Activated CD4-positive, alpha-beta T cell treated with anti-CD3 and anti-CD28 coated beads, Interleukin-2, amount 10 ng/mL, durations not matched to agents 24 days and 14 days (primary cell): ENCODE measurements at places on chromosomes 3 and 15.

GRCh38 chr15:33735637-33736247 lies 232.6 kb upstream of the CHRM5 start:
- DNase-seq: peak; percentile 62

- no peak for DNase-seq
These were observed 154.4 kb downstream of the EBLN2 start for GRCh38 chr3:73215901-73216300.

DNA sequence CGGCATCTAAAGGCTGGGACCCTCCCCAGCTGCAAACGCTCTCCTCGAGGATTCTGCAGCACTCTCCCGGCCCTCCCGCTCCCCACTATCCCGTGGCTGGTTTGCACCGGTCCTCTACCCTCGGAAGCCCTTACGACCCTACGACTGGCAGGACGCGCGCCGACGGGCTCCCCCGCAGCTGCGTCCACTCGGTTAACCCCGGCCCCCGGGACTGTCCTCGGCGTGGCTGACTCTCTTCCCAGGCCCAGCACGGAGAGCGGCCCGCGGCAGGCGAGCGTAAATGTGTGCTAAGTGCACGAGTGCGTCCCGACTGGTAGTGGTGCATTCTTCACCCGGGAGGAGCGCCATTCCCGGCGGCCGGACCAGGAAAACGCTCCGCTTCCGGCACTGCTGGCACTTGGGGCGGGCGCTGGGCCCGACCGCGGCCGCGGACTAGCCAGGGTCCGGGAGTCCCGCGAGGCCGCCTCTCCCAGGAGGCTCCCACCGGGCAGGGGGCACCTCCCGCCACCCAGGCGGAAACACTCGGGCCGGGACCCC lies 508 bp downstream of the GORASP1 start:
- DNase-seq: no peak

DNA sequence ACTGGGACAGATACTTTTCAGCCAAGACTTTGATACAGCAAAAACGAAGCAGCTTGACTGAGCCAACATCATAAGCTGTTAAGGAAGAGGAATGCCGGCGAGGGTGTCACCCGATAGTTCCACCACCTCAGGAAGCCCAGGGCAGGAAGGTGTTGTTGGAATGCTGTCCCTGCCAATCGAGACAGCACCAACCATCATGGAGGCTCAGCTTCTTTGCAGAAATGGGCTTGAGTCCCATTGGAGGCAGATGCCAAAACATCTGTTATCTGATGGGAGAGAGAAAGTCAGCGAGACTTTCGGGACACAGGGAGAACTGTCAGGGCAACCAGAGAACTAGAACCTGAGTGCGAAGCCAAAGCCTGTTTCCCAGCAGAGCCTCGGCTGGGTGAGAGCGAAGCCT lies 50.7 kb downstream of the CA12 start:
- no peak for DNase-seq

- DNase-seq: no peak
These were observed 23.2 kb downstream of the HHLA2 start for GRCh38 chr3:108319428-108320082.

GRCh38 chr15:73757571-73757970 lies 4.4 kb upstream of the INSYN1 start:
- DNase-seq: no peak

GRCh38 chr3:110576960-110577359 lies 494.7 kb upstream of the NECTIN3 start:
- DNase-seq: no peak

DNA sequence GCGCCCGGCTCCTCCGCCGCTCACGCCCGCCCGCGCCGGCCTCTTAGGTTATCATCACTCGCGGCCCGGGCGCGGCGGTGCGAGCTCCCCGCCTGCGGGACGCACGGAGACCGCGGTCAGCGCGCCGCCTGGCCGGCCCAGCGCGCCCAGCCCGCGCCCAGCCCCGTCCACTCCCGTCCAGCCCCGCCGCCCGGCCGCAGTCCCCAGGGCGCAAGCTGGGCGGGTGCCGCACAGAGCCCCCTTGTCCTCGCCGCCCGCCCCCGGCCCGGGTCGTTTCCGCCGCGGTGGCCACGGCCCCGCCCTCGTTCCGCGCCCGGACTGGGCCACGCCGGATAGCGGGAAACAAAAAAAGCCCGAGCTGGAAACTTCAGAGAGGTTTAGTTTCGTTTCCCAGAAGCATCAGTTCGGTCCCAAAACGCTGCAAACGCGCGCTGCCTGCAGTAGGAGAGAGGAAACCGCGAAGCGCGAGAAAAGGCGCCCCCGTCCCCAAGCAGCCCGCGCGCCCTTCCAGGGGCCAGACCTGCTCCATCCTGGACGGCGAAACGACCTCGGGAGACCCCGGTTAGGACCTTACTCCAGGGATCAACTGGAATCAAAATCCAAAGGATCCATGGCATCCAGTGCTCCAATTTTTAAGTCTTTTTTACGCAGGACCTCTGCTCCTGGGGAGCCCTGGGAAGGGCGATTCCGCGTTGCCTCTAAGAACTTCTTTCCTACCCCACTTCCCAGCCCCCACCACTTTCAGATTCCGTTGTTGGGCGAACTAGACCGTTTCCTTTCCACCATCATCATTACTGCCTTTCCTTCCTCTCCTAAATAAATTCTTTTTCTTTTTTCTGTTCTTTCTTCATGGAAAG lies at the start of gene ATP10A:
Gene ATP10A (minus strand): TSS at position 217 of the 857 bp plus-strand sequence. CDS start 231 bp downstream, outside the sequence.
- peak; percentile 93 for DNase-seq

- no peak for DNase-seq
These were observed 47.6 kb downstream of the CTDSPL start for GRCh38 chr3:37909067-37909911.

GRCh38 chr3:124885466-124886167 lies 1.5 kb downstream of the ITGB5 start:
- no peak for DNase-seq

- no peak for DNase-seq
These were observed 587.8 kb upstream of the BCHE start for GRCh38 chr3:166425021-166425420.

- DNase-seq: no peak
These were observed 158.1 kb upstream of the CTDSPL start for GRCh38 chr3:37703626-37704025.

- no peak for DNase-seq
These were observed 102.9 kb upstream of the NR2E3 start for GRCh38 chr15:71707230-71708050.

DNA sequence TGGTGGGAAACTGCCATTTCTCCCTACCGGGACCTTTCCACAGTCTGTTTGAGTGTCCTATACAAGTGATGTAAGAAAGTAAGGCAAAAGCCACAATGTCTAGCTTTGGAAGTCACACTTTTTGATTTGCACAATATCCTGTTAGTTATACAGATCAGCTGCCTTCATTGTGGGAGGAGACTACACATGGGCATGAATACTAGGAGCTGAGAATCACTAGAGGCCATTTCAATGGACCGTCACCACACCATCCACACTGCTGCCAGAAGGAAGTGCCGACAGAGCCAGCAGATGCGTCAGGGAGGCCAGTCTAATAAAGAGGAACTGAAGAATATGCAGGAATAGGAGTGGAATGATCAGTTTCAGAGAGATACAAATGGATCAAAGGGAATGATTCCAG lies 65.8 kb downstream of the SCN11A start:
- no peak for DNase-seq

- DNase-seq: no peak
These were observed 15.6 kb downstream of the POMGNT2 start for GRCh38 chr3:43090238-43090637.

DNA sequence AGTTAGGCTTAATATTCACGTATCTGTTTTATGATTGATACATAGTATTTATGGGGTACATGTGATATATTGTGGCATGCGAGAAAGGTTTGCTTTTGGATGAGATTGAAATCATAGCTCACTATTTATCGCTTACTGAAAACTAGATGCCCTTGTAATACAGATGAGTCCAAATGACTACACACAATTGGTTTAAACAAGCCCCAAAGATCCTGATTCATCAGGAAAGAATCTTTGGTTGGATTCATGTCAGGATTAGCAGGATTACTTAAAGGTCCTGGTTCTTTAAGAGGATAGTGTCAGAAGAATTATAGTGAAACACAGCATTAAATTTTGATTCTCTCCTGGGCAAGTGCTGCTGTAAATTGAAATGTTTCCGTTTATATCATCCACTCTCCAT lies 18.6 kb upstream of the AADAC start:
- no peak for DNase-seq

DNA sequence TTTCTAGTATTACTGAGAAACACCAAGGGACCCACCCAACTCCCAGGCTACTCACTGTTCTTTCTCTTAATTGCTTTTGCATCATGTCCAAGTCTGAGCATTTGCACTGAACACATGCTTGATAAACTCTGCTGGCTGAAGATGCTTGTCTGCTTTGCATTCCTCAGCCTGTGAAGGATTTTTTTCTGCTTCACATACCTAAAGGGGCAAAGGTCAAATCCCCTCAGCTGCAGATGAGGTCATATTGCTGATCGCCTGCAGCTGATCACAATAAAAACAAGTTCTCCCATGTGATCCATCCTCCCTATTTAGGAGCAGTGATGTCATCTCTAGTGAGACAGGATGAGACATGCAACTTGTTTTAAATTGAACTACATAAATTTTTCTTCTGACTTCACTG lies 84.6 kb upstream of the DCBLD2 start:
- DNase-seq: no peak

- no peak for DNase-seq
These were observed 231.9 kb upstream of the LRTM1 start for GRCh38 chr3:55159711-55160110.

DNA sequence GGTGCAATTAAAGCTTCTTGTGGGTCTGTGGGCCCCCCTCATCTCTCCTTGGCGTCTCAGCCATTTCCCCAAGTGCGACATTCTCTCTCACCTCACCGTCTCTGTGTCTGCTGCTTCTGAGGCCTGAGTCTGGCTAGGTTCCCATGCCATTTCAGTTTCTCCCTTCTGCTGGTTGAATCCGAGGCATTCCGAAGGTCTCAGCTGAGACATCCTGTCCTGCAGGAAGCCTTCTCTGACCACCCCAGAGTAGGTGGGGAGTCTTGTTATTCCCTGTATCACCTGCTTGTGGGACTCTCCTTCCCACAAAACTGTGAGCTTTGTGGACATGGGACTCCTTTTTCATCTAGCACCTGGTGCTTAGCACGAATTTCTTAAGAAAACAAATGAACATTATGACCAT lies 78.3 kb downstream of the ASB7 start:
- DNase-seq: no peak

- no peak for DNase-seq
These were observed 3.6 kb upstream of the NMD3 start for GRCh38 chr3:161217496-161217895.

- no peak for DNase-seq
These were observed 108.5 kb downstream of the TNIK start for GRCh38 chr3:171351676-171352075.

GRCh38 chr15:62758126-62758951 lies 284.2 kb upstream of the TPM1 start:
- DNase-seq: no peak

GRCh38 chr3:21722768-21723167 lies 28.2 kb downstream of the ZNF385D start:
- no peak for DNase-seq

DNA sequence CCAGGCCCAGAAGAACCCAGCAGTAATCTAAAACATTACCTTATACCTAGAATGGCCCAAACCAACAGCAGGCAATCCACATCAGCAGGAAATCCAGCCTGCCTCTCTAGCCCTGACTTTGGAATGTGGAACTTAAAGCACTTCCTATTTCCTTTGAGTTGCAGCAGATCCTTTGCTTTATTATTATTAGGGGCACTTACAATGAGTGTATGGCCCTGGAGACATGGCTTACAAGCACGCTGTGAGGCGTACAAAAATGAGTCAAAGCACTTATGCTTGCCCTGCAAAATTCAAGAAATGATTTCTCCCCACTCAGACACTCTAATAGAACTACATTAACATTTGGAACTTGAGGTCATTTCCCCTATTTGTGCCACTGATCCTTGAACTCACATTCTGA lies 9.5 kb upstream of the KNSTRN start:
- DNase-seq: no peak

- no peak for DNase-seq
These were observed 8.5 kb downstream of the CKMT1A start for GRCh38 chr15:43702174-43702573.

GRCh38 chr3:115712871-115713270 lies 89.6 kb downstream of the GAP43 start:
- no peak for DNase-seq

DNA sequence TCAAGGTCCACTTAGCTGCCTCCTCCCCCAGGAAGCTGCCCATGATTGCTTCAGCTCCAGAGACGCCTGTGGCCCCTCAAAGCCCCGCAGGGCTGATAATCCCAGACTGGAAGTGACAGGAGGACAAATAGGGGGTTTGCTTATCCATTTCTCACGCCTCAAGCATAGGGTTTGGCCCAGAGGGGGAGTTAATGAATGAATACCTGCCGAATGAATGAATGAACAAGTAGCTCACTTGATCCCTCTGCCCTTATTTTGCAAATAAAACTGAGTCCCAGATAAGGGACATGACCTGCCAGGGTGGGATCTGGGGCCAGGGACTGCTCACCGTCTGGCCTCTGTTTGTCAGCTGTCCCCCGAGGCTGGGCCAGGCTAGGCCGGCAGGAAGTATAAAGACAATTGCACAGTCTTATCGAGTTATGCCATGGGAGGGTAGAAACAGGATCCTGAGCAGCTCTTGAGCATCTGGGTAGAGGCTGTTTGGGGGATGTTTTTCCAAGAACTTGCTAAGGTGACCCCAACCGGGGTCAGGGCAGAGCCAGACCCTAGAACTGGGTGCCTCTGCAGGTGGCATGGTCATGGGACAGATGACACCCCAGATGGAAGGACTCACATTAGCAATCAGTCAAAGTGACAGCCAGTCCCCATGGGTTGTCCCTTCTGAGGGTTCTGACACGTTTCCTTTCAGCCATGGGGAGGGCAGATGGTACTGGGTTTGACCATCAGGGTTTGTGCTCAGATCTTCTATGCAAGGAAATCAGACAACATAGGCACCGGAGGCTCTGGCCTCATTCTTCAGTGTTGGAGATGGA lies 45.0 kb downstream of the IQSEC1 start:
- DNase-seq: no peak

- no peak for DNase-seq
These were observed 71.9 kb downstream of the SYNM start for GRCh38 chr15:99176757-99177156.

DNA sequence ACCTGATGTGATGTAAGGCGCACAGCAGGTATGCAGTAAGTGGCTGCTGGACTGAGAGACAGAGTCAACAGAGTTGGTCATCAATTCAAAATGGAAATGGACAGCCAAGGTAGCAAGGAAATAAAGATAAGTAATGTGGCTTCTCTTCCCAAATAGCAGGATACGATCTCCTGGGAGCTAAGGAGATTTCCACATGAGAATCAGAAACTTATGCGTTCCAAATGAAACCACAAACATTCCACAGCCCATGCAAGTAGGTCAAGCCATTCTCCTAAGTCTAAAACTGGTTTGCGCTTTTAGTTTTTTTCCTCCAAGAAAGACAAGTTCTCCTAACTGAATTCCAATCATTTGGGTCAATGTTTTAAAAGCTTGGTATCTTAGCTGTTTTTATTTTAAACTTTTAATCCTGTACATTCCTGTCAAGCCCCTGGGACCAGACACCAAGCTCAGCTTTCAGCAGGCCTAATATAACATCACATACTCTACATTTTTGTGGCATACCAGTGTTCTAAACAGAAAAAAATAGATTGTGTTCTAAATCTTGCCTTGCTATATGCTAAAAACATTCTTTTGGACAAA lies 73.7 kb upstream of the TSPAN3 start:
- no peak for DNase-seq

- no peak for DNase-seq
These were observed 428.9 kb downstream of the VGLL3 start for GRCh38 chr3:86562090-86562489.
